ENCODE measurements at places on chromosomes 3 and 15. TPM values are rescaled to one million over a fixed set of nuclear protein-coding genes. Genes with fewer than 3 reads are reported as not detected.

DNA sequence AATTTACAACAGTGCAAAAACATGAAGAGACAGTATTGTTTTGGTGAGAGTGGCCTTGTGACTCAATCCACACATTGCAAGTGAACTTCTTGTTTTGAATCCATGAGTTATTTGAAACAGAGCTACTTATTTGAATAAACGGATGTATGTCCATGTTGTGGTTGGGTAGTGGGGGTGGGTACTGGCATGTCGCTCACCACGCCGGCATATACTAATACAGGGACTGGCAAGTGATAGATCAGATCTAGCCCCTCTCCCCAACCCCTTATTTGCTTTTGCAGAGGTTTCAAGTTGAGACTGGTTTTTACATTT lies 83.8 kb downstream of the EDEM1 start:
- DNase-seq = no peak

DNA sequence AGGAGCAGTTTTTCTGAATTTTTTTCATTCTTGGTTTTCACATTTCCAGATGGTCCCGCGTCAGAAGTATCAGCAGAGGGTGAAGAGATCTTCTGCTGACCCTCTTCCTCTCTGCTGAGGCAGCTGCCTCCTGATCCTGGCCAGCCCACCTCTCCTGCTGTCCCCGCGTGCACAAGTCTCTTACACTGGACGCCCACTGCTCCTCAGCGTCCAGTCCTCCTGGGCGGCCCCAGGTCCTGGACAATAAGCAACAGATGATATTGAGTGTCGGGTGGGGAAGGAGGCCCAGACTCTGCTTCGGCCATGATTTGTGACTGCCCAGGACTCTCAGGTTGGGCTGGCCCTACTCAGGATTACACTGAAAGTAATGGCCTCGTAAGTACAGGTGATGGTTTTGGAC lies 50.1 kb downstream of the KLHL25 start:
- DNase-seq = no peak

- DNase-seq = no peak
These were observed 27.2 kb downstream of the EXD1 start for GRCh38 chr15:41203395-41203794.

- DNase-seq = no peak
These were observed 151.9 kb upstream of the UBE2E1 start for GRCh38 chr3:23653647-23654525.

DNA sequence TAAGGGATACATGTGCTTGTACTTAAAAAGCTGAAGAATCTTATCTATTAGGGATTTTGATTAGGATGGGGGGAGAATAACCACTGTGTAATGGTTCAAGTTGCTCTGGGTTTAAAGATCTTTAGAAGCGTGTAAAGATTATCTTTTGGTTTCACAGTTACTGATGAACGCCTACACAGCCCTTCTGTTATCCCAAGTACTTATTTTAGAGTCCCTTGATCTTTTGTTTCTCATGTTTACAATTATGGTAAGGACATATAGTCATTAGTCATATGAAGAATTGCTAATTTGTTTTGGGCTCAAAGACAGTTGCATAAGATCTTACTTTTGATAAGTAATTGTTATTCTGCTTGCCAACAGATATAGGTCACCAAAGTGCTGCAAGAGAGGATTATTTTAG lies 160.1 kb downstream of the PLCL2 start:
- no peak for DNase-seq

- DNase-seq = no peak
These were observed 263.3 kb downstream of the CLSTN2 start for GRCh38 chr3:140198242-140198641.

DNA sequence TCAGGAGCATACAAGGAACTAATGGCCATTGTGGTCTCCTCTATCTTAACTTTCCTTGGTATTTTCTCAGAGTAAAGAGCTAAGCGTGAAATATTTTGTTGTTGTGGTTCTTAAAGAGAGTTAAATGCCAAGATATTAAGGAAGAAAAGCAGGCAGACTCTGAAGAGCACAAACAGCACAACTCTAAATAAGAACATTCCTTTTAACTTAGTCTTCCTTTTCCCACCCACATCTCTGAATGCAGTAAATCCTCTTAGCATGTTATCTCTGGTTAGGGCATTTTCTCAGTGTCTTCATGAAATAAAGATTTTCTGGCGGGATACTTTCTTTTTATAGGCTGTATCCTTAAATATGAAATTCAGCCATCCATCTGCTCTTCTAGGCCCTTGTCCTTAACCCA lies 1.5 kb downstream of the GPR87 start:
- no peak for DNase-seq

DNA sequence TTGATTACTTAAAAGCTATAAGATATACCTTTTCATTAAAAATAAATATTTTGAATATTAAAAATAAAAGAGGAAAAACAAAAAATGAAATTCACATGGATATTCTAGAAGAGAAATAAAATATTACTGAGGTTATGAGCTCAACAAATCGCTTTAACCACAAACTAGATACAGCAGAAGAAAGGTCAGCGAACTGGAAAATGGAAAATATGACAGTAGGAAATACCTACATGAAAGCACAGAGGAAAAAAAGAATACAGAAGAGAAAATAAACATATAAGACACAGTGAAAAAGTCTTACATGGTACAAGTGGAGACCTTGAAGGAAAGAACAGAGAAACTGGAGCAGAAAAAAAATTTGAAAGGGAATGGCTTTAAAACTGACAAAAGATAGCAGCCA lies 33.2 kb downstream of the SCAPER start:
- DNase-seq = peak; percentile 18

- DNase-seq = no peak
These were observed 68.7 kb upstream of the PRR23C start for GRCh38 chr3:139113231-139113992.

DNA sequence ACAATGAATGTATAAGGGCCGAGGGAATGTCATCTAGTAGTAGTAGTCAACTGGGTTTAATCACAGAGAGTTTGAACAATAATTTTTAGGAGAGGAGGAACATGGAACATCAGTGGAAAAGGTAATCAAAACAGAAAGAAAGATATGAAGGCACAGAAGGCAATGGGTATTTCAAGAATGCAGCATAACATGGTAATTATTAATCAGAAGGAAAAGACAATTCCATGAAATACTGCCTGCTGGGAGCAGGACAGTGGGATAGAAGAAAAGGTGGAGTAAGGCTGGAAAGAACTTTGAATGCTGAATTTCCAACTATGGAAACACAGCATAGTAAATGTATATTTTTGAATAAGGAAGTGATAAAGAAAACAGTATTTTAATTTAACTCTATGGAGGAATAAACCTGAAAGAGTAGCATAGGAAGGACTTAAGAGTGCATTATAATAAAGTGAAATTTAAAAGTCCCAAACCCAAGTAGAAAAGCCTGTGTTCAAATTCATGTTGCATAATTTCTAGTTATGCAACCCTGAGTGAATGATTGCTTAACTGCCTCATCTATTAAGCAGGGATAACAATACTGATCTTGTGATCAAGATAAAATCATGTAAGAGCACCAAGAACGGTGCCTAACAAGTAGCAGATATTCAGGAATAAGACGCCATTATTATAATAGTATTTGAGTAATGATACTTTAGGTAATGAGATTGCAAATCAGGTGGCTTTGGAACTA lies 357.7 kb downstream of the TBC1D5 start:
- DNase-seq = no peak

- DNase-seq = no peak
These were observed 88.1 kb upstream of the NEO1 start for GRCh38 chr15:72964135-72964534.

DNA sequence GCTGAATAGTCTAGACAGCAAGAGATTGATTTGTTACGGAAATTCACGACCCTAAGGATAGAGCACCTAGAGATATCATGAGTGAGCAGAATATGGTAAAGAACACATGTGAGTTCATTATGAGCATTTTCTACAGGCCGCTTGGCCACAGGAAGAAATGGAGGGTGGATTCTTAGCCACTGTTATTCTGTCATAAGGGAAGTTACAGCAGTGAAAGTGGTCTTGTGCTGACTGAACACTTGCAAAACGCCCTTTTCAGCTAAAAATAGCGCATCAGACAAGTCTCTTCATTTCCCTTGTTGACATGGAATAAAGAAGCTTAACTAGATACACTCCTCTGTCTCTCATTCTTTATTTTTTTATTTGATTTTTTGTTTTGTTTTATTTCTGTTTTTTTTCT lies 19.8 kb downstream of the DGKG start:
- no peak for DNase-seq

GRCh38 chr15:36365963-36366362 lies 213.5 kb upstream of the CDIN1 start:
- DNase-seq = no peak

- no peak for DNase-seq
These were observed 30.0 kb upstream of the PLSCR4 start for GRCh38 chr3:146280864-146281263.

DNA sequence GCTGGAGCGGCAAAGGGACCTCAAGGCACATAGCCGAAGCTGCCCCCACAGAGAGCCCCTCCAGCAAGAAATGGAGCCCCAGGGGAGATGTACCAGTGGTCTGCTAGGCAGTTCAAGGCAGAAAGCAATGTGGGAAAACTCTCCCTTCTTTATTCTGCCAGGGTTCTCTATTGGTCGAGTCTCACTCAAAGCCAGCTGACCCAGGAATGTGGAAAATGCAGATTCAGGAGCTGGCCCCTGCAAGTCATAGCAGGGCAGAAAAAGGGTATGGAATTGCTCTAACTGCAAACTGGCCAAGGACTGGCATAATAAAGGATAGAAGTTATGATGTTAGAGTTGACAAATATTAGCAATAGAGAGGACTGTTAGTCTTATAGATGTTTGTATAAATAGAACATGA lies 4.0 kb upstream of the TOPAZ1 start:
- DNase-seq = no peak

DNA sequence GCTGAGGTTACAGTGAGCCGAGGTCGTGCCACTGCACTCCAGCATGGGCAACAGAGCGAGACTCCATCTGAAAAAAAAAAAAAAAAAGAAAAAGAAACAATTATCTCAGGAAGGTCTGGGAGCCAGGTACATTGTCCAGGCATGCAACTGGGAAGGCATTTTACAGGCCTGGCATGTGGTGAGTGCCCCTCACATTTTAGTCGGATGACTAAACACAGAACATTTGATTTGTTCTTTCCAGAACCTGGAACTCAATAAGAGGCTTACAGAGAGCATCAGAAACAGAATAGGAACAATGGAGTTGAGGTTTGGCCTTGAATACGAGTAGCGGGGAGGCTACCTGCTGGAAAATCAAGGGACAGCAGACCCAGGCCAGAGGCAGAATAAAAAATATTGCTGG lies 33.7 kb upstream of the IGF1R start:
- no peak for DNase-seq

DNA sequence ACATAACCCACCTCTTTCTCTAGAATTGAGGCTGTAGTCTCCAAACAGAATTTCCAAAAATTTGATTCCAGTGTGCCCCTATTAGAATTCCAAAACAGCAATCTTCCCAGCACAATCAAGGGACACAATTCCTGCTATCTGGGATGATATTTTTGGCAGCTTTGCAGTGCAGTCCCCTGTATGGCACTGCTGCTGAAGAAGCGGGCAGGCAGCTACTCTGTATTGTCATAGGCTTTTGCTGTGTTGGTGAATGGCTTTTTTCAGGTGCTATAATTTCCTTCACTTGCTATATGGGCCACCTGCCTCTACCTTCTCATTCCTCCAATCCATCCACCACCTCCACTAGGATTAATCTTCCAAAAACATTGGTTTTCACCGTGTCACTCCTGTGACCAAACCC lies 145.5 kb downstream of the VGLL4 start:
- DNase-seq = no peak

GRCh38 chr15:62325597-62325996 lies 160.5 kb upstream of the C2CD4B start:
- DNase-seq = no peak

DNA sequence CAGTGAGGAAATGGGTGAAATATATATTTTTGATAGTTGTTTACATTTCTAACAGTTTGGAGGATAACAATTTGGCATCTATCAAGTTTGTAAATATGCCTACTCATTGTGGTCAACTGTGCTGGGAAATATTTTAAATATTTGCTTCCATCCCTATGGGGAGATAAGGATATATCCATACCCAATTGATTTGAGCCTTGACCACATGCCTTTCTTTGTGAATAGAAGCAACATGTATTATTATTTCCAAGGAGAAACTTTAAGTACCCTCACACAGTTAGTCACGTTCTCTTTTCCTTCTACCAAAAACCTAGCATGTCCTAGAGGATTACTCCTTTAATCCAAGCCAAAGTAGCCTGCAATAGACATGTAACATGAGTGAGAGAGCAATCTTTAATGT lies 245.4 kb upstream of the CBLB start:
- no peak for DNase-seq

DNA sequence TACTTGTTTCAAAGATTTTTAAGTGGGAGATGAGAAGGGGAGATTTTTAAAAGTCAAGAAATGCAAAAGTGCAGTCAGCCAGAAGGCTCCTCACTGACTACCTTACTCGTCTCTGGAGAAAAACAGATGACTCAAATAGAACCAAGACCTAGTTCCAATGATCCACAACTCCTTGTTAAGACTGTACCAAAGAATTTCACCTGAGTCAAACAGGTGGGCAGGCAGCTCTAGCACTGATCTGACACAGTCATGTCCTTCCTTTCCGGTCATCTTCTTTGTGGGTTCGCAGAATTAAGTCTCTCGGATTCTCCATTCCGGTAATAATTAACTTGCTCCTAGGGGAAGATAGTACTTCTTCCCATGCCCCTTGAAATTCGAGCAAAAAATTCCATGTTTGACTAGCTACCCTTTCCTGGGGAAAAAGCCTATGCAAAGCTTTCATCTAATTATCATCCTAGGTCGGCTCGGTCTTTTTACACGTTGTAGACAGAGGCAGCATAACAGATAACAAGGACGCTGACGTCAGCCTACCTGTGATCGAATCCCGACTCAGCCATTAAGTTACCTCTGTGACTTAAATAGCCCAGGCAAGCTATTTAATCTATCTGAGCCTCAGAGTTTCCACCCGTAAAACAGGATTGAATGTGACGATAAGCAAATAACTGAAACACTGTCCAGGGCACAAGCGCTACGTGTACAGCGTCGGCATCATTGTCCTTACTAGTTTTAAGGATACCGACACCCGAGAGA lies 758 bp downstream of the SELENOK start:
- peak; percentile 53 for DNase-seq

PLA2G4D gene
- polyA plus RNA-seq = not detected

EEFSEC gene
- 14.5 TPM for polyA plus RNA-seq

DUOXA2 gene
- polyA plus RNA-seq = not detected

C3orf85 gene
- polyA plus RNA-seq = not detected

SPATA12 gene
- 0.13 TPM for polyA plus RNA-seq

Data from endothelial cell of umbilical vein (primary cell).